Right cardiac atrium (tissue), 5 donors: ENCODE measurements at places on chromosomes 7 and 10. TPM values are rescaled to one million over a fixed set of nuclear protein-coding genes. Genes with fewer than 3 reads are reported as not detected.

PRPS1L1 gene
- not detected for total RNA-seq

ELFN1 gene
- 12.4 TPM for total RNA-seq

HIBADH gene
- total RNA-seq: 74.2 TPM

NEUROD6 gene
- total RNA-seq: not detected

SP8 gene
- total RNA-seq: not detected

ATP5MK gene
- 819 TPM for total RNA-seq

GIMAP5 gene
- total RNA-seq: 9.3 TPM

DNA sequence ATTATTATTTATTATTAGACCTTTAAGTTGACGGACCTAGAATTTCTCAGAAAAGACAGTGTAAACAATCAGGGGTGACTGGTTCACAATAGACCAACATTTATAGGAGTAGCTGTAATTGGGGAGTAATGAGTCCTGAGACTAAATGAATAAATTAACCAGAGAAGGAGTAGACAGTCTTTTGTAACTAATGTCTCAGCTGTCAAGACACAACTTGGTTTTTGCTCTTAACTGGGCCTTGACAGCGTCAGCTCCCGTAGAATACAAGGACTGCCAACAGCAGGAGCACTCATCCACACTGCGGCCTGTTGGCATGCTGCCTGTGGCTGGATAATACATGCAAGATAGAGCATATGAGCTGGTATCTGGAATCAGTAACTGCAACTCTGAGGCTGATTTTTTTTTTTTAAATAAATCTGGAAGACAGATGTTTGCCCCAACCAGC, 123.9 kb downstream of the CACNA2D1 start:
- DNase-seq: peak; percentile 93

- DNase-seq: no peak
Measured at GRCh38 chr7:93161181-93161762, 13.1 kb upstream of the SAMD9L start.

DNA sequence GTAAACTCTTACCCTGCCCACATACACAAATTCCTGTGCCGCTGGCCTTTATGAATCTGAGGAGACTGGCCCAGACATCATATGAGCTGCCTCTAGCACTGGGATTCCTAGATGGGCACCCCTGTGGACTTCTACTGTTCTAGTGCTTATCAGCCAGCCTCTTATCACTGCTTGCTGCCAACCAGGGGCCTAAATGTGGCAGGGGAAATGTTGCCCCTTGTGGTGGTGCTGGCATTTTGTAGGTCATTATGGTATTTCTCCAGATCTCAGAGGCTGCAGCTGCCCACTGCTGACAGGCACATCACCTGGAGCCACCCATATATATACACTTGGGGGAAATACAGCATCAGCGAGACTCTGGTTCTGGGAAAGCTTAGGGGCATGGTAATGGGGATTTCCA, 5.4 kb downstream of the SFR1 start:
- no peak for DNase-seq

- DNase-seq: no peak
Measured at GRCh38 chr10:129114588-129114987, 352.5 kb upstream of the MGMT start.

DNA sequence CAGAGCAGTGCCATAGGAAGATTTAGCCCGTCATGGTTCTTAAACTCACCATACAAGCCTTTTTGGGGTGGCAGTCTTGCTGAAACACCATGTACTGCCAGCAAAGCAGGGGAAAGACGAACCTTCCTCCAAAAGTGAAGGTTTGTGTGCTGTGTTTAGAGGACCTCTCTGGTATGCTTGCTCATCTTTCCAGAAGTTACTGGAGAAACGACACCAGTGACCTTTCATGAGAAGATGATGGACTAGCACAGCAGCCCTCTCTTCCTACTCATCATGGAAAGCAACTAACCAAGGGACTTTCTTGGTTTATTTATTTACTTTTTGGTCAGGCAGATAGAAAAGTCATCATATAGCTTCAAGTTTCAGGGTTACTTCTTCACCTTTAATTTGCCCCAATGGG, 247.4 kb downstream of the PTEN start:
- DNase-seq: no peak
